NAMALWA (cell line): ENCODE measurements at places on chromosomes 7 and 10.

GRCh38 chr10:86596266-86596665, 58.1 kb upstream of the OPN4 start:
- DNase-seq, result no peak

GRCh38 chr10:131979821-131980270, 1.9 kb downstream of the BNIP3 start:
- no peak for DNase-seq

DNA sequence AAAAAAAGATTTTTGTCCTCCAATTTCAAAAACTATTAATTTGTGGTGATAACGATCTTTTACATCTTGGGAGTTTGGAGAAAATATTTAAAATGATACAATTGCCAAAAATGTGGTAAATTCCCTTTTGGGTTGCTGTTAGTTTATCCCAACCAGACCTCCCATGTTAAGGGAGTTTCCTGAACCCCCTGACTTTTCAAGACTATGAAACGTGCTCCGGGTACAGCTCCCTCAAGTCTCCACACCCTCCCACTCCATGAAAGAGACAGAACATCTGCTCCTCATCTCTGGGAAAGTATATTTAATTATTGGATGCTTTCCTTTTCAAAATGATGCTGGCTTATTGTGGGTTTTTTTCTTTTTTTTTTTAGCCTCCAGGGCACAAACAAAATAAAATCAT, 534.6 kb upstream of the NRP1 start:
- no peak for DNase-seq

GRCh38 chr7:150586068-150586784, 19.0 kb downstream of the GIMAP4 start:
- no peak for DNase-seq

GRCh38 chr7:116162254-116162653, 48.1 kb upstream of the TES start:
- no peak for DNase-seq

DNA sequence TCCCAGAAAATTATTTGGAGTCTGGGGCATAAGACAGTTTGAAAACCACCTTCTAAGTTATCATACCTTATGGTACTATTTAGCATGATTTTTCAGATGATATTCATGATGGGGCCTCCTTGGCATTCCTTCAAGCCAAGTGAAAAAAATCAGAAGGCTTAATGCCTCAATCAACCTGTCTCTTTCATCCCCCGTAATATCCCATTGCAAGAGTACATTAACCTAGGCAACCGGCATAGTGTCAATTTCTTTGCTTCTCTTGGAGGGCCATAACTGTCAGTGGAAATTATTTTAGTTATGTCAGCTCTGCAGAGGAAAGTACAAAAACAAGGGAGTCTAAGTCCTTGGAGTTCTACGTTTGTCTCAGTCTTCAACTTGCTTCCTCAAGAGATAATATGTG, 43.4 kb downstream of the INHBA start:
- no peak for DNase-seq

GRCh38 chr7:94179466-94179865, 175.3 kb upstream of the BET1 start:
- no peak for DNase-seq

DNA sequence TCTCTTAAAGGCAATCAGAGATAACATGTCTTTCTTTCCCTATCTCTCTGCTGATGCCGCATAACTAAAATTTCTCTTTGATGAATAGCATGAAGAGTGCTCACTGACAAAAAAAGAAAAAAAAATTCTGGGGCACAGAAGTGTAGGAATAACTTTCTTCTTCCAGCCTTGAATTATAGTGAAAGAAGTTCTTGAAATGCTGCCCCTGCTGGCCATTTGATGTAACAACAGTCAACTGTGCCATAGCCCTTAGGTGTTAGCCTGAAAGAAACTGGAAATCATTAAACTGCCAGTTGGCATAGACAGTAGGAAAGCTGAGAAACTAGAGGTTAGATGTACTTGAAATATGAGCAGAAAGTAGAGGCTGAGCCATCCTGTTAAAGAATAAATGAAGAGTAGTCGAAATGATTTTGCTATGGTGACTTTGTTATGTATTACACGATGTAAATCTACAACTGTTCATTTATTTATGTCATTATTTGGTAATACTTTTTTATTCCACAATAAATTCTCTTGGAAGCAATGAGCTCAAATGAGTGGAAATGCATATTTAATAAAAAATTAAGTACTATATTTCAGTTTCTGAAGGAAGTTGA, 48.3 kb upstream of the FAM171A1 start:
- peak; percentile 56 for DNase-seq

DNA sequence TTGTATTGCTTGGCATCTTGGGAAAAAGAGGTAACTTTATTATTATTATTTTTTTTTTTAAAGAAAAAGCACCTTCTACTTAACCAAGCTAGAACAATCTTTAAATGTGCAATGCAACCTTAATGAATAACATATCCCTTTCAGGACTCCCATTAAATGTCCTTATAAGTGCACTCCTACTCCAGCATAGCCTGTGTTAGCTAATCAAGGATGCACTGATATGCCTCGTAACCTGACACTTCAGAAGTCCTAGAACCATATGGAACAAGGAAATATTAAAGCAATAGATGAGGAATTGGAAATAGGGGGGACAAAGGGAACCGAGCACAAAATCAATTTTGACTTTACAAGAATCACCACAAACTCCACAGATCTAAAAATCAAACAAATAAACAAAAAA, 522.4 kb downstream of the PARD3 start:
- no peak for DNase-seq

GRCh38 chr10:89888321-89889070, 187.1 kb downstream of the KIF20B start:
- DNase-seq, result peak; percentile 92

DNA sequence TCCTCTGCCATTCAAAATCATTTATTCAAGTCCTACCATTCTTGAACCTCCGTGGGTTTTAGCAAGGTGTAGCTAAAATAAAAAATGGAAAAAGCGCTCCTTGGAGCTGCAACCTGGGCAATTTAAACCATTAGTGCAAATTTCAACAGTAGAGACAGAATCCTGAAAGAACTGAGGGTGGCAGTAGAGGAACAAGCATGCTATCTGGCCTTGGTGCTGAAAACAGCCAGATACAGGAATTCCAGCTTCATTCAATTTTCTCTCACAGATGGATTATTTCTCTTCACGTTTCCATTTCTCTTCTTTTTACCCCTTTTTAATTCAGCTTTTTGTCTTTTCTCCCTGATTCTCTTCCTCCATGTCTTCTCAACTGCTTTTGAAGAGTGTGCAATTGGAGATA, 77.7 kb downstream of the OTUD1 start:
- DNase-seq, result no peak

DNA sequence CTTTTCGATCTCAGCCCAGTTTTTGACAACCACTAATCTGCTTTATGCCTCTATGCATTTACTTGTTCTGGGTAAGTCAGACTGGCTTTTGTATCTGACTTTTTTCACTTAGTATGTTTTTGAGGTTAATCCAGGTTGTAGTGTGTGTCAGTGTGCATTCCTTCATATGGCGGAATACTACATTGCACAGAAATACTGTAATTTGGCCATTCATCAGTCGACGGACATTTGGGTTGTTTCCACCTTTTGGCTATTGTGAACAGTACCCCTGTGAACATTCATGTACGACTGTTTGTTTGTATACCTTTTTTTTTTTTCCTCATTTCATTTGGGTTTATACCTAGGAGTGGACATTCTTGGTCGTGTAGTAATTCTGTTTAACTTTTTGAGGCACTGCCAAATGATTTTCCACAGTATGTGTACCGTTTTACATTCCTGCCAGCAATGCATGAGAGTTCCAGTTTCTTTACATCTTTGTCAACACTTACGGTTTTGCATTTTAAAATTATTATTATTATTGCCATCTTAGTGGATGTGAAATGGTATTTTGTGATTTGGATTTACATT, 57.4 kb downstream of the MKLN1 start:
- DNase-seq, result no peak

GRCh38 chr10:121891103-121891502, 36.7 kb downstream of the ATE1 start:
- DNase-seq, result no peak

GRCh38 chr7:55504093-55504859, 68.0 kb downstream of the VOPP1 start:
- peak; percentile 21 for DNase-seq

- peak; percentile 19 for DNase-seq
Observed at GRCh38 chr10:125159932-125160855, at the start of gene CTBP2. Gene CTBP2, minus strand, starts transcription at chr10:125160563.

DNA sequence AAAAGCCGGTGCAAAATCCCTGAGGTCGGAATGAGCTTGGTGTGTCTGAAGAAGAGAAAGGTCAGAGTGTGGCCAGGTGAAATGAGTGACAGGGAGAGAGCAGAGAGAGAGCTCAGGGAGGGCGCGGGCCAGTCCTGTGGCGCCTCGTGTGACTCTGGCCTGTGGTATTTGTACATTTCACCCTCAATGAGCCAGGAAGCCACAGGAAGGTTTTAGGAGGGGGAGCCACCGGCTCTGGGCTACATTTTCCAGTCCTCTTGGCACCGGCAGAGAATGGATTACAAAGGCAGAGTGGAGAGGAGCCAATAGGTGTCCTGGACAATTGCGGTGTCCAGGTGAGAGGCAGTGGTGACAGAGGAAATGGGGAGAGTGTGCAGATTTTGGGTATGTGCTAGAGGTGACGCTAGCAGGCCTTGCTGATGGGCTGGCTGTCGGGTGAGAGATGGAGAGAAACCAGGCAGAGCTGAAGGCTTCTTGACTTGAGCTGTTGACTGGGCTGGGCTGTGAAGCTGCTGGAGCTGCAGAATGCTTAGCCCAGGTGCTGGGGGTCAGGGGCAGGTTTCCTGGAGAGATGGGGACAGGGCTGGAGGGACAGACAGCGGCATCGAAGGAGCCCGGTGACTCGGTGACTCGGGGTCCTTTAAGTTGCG, 38.1 kb downstream of the COL13A1 start:
- no peak for DNase-seq

DNA sequence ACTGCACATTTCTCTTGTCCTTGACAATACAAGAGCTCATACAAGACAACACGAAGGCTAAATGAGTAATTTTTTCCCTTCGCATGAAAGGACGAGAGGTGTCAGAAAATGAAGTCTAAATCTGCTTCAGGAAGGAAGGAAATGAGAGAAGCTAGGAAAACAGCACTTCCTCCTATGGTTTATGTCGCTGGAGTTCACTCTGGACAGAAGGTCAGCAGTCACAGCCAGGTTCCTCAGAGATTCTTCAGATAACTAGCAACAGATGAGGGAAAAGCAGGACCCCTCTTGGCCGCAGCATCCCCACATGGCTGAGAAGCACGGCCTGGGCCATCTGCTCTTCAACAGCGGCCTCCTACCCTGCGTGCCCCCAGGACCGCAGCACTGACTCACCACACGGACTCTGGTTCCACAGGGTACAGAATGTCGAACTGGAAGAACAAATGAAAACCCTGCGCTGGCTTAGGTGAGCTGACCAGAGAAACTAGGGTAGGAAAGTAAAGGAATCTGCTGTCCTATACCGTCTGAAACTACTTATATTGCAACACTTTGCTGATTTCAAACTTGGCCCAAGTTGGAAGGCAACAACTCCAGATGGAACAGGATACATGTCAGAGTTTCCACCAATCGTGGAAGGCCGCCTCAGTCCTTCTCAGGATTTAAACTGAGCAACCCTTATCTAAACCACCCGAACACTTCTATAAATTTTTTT, 26.3 kb downstream of the DNMBP start:
- peak; percentile 83 for DNase-seq

DNA sequence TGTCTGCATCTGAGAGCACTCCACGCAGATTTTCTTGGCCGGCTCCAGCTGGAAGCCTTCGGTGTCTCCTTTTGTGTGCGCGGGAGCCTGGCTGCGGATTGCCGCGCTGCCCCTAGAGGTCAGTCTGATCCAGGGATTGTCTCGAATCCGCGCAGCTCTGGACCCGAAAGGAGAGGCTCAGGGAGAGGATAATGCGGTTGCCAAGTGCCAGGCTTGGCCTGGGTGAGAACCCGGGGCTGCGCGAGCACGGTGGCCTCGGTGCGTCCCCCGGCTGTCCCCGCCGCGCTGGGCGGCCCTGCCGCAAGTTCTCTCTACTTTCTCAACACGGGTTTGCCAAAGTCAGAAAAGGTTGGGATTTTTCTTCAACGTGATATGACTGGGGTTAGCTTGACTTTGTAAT, 140.9 kb downstream of the ADCYAP1R1 start:
- DNase-seq, result no peak

DNA sequence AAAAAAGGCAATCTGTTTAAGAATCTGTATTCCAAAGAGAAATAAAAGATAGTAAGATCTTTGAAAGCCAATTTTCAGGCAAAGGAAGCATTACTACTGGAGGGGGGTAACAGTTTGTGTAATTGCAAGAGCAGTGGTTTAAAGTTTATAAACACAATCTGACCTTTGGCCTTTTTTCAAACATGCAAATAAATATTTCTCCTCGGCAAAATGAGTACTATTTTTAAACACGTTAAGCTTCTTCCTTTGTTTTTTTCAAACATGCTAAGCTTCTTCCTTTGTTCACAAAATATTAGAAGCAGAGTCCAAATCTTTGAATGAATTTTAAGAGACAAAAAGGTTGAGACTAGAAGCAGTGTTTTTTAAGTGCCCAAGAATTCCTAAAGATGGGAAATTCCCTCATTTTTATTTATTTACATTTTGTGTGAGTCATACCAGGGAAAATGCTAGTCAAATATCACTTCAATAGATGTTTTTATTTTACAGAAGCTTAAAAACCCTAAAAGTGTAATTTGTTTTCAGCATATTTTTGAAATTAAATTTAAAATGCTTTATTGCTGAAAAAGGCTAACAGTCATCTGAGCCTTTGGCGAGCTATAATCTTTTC, 229.3 kb downstream of the GPR37 start:
- no peak for DNase-seq

DNA sequence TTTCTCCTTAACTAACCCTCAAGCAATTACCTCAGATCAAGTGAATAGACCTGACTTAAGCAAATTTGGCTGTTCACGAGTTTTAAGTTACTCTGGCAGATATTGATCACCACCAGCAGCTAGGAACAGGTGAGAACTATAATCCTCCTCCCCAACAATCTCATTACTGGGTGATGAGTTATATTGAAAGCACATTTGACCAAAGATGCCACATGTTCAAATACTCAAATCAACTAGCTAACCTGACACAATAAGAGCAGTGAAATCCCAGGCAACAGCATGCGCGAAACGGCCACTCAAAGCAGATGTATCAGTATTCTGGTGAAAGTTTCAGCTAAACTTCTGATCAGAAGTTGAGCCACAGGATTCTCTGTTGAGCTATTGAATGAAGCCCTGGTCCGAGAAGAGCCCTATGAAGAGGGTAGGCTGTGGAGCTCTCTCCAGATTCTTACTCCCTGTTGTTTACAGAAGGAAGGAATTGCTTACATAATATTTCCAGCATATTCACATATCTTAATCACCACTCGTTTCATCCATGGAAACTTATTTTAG, 52.6 kb downstream of the CAV1 start:
- DNase-seq, result no peak

DNA sequence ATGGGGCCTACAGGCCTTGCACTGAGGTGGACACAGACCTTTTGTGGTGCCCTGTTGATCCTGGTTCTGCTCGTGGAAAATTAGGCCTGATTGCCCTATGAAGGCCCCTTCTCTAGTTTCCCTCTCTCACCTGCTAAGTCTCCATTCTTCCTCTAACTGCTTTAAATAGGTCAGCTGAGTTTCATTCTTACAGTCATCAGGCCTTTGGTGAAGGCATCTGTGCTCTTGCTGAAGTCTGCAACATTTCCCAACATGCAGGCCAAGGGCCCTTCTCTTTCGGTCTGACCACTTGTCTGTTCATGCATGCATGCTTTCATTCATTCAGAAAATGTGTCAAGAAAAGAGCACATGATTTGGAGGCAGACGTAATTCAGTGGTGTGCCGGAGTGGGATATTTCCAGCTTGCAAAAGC, 244.0 kb downstream of the BUB3 start:
- peak; percentile 40 for DNase-seq
